ENCODE measurements at places on chromosomes 3 and 15.

DNA sequence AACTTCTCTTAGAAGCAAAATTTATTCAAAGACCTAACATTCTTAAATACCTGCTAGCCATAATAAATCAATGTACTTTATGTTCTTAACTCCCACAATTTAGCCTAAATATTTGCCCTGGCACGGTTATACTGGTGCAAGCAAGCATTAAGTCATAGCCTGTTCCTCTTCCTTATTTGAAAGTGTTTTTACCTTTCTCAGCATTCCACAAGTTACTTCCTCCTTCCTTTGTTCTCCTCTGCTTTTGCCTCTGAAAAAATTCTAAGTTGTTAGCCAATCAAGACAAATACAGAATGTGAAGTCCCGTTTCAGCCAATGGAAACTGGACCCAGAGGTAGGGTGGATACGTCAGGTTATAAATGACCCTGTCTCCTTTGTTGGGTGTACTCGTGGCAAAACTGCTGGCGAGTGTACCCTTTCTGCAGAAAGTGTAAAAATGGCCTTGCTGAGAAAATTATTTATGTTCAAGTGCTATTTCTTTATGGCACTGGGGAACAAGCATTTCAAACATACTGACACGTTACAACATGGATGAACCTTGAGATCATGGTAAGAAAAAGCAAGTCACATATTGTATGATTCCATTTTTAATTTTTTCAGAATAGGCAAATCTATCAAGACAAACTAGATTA, 3.1 kb upstream of the TATDN2 start:
- no peak for DNase-seq

DNA sequence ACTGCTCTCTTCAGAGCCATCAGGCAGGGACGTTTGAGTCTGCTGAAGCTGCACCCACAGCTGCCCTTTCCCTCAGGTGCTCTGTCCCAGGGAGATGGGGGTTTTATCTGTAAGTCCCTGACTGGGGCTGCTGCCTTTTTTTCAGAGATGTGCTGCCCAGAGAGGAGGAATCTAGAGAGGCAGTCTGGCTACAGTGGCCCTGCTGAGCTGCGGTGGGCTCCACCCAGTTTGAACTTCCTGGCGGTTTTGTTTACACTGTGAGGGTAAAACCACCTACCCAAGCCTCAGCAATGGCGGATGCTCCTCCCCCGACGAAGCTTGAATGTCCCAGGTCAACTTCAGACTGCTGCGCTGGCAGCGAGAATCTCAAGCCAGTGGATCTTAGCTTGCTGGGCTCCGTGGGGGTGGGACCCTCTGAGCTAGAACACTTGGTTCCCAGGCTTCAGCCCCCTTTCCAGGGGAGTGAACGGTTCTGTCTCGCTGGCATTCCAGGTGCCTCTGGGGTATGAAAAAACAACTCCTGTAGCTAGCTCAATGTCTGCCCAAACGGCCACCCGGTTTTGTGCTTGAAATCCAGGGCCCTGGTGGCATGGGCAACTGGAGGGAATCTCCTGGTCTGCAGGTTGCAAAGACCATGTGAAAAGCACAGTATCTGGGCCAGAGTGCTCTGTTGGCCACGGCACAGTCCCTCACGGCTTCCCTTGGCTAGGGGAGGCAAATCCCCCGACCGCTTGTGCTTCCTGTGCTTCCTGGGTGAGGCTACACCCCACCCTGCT, 21.1 kb upstream of the ST6GAL1 start:
- peak; percentile 57 for DNase-seq

DNA sequence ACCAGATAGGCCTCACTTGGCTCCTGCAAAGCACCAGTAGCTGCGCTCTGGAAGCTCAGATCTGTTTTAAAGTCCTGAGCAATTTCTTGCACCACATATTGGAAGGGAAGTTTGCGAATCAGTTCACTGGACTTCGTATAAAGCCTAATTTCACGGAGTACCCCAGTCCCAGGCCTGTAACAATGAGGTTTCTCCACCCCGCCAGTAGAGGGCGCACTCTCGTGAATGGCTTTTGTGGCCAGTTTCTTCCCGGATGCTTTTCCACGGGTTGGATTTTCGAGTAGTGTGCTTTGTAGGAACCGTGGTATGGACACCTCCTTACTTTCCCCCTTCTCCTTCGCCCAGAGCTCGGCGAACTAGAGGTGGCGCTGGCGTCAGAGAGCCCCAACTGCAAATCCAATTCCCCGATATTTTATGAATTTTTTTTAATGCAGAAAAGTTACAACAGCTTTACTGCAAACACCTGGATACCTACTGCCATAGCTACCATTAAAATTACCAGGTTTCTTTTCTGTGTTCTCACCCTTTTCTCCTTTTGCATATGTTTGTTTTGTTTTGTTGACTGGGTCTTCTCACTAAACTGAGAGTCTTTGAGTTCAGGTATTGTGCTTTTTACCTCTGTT, 13.3 kb downstream of the RARB start:
- DNase-seq: no peak

DNA sequence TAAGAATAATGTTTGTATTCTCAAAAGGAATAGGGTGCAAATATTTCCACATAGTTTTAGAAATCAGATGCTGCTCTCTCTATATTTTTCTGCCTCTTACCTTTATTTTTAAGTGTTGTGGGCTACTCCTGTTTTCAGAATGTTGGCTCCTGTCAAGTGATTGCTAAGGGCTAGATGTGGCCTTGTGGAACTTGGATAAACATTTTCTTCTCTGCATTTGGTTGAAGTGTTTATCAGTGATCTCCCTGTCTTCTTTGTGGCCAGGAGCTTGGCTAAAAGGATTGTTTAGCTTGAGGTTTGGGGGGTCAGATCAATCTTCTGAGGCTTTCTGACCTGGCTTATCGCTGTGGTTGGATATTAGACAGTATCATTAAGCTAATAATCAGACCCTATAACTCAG, 112.6 kb downstream of the TCF12 start:
- DNase-seq: no peak

DNA sequence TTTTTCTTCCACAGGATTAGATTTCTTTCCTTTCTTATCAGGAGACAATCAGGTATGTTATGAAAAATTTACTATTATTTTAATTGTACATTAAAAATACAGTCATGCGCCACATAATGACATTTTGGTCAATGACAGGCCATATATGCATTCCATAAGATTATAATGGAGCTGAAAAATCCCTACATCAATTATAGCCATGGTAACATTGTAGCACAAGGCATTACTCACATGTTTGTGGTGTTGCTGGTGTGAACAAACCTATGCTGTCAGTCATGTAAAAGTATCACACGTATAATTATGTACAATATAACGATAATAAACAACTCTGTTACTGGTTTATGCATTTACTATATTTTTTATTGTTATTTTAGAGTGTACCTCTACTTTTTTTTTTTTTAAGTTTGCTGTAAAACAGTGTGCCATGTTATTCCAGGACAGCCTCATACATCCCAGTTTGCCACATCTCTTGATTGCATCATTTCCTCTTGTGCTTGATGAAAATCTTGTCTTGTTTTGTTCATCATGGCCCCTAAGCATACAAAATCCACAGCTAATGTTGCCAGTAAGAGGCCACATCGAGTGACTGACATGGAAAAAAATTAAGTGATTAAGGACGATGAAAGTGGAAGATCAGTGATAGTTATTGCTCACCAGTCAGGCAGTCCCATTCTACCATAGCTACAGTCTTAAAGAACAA, 21.4 kb downstream of the CALML4 start:
- no peak for DNase-seq

DNA sequence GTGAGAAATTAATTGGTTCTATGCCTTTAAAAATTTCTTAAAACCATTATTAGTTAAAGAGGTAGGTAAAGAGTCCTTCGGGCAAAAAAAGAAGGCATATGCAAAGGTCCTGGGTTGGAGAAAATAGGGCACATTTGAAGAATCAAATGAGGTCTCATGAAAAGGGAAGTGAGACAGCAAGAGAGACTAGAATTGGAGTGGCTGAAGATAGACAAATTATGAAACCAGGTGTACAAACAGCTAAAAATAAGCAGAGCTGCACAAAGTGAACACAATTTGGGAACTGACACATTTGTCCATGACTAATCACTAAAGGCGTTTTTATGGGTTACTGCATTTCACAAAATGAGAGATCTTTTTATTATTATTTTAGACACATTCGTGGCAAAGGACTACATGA, 581.2 kb downstream of the PYDC2 start:
- no peak for DNase-seq

Data from stimulated activated CD4-positive, alpha-beta T cell treated with anti-CD3 and anti-CD28 coated beads, TNF-alpha, amount 100 ng/mL, for 1 hour (primary cell).